ENCODE measurements at places on chromosomes 6 and 20.
A peak's percentile ranks its signal among the peaks of the same experiment; 100 is the strongest.

GRCh38 chr6:128172752-128173682 is 272.2 kb upstream of the THEMIS start:
- no peak for DNase-seq

DNA sequence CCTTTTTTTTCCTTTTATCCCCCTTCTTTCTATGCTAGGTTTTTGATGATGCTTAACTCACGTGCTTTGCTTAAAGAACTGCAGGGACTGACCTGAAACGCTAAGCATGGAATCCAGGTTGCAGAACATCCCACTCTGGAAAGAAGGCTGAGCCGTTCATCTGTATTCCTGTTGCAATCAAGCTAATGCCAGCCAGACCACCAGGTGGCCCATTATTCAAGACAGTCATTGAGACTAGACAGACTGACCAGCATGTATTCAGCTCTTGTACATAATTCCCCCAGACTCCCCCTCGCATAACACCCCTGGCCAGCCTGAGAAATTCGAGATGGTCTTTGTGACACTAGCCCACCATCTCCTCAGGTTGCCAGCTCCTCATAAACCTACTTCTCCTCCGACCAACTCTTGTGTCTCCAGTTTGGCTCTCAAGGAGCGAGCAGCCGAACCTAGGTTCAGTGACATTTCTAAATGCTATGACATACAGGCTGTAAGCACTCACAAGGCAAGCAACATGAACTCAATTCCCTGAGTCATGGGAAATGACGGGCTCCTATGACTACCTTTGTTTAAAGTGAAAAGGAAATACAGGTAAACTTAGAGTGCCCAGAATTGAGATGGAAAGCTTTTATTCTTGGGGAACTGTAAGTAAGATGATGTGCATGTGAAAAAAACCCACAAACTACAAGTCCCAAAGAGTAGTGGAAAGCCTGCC is 309.3 kb upstream of the CDYL start:
- no peak for DNase-seq

GRCh38 chr6:33700391-33701050 is 11.0 kb downstream of the UQCC2 start:
- peak; percentile 73 for DNase-seq

DNA sequence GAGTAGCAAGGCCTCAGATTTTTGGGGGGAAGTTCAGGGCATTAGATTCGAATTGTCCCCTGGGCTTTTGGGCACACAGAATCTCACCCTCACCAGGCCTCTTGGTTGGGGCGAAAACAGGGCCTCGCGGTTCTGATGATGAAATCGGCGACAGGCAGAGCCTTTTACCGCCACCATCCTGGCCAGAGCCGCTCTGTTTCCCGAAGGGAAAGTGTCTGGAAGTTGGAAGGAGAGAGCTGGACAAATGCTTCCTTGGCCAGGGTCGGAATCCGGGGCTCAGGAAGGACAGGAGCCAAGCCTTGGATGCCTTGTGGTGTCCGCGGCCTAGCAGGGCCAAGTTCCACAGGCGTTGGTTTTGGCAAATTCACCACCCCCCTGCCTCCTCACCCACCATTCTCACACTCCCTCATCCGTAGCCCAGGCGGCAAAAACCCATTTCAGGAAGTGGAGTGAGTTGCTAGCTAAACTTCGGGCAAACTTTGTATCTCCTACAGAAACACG is 3.5 kb upstream of the TFAP2A start:
- DNase-seq: no peak

DNA sequence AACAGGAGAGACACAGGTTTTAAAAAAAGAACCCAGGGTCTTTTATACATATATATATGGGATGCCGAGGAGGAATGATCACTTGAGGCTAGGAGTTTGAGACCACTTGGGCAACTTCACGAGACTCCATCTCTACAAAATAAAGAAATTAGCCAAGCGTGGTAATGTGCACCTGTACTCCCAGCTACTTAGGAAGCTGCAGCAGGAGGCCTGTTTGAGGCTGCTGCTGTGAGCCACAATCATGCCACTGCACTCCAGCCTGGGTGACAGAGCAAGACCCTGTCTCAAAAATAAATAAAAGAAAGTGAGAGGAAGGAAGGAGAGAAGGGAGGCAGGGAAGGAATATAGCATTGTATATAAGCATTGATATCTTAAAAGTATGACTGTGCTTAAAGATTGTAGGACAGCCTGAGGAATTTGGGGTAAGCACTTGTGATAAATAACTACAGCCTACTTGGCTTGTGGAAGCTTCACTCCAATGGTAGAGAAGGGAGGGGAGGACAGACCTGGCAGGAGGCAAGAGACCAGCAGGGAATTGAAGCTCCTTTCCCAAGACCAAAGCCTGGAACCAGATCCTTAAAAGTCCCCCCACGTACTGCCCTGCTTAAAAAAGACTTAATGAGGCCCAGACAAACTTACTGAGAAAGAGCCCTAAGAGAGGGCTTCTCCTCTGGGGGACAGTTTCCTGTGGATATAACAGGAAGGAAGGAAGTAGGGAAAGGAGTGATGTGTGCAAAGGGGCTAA is 2.5 kb upstream of the SNTA1 start:
- DNase-seq: no peak

- peak; percentile 13 for DNase-seq
Observed at GRCh38 chr6:34157236-34157830, 11.4 kb upstream of the GRM4 start.

DNA sequence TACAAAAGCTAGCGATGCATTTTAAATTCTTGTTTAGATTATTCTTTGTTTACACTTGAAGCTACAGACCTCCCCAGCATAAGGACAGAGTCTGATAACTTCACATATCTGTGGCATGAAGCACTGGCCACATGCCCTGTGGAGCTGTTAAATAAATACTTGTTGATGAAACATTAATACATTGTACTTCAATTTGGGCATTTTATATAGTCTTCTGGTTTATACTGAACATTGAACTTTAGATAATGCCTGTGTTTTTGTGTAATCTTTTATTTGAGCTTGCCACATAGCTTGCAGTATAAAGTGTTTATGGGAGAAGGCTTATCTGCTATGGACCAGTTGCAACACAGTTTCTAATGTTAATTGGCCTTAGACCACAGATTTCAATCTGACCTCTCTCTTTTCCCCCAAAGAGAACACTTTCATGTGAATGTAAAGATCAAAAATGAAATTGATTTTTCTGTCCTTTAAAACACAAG is 48.2 kb downstream of the FRK start:
- no peak for DNase-seq

- DNase-seq: peak; percentile 57
Observed at GRCh38 chr6:167470836-167471547, 146.1 kb downstream of the TTLL2 start.

DNA sequence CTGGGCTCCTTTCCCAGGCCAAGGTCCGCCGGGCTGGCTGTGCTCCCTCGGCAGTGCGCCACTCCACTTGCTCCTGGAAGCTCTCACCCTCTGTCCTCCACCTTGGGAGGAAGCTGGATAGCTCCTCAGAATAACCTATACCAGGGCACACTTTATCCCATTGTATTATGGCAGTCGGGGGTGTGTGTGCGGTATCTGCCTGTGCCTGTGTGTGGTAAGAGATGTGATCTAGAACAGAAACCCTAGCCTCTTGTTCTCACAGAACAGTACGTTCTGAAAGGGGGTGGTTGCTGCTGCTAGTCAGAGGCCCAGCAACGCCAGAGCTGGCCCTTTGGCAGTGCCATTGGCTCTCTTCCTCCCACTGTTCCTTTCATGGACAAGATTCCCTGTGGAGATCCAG is 168.4 kb downstream of the TBXT start:
- no peak for DNase-seq

DNA sequence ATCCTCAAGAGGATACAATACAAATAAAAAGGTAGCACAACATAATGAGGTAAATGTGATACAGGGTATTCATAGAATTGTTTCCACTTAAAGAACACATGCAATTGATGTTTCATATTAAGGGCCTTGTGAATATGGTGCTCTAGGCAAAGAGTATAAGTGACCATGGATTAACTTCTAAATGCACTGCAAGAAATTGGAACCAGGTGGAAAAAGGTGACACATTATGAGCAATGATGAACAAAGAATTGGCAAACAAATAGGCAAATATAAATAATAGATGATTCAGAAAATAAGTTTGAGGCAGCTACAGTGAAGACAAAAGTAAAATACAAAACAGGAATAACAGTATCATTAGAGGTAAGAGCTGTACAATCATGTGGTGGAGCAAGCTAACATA is 192.0 kb downstream of the GRIK2 start:
- no peak for DNase-seq

DNA sequence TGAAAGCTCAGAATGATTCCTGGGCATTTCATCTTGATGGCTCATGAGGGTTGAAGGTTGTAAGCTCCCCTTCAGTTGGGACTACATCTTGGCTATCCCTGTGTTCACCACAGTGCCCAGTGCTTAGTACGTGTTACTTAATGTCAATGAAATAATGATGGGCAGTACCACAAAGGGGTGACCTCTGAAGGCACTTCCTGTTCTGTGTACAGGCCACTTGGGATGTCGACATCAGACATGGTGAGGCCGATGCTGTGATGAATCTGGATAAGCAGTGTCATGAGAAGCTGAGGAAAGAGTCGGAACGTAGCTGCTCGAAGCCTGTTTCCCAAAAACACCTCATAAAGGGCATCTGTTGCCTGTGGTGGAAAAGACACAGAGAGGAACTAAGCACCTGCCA is 27.6 kb upstream of the RBL1 start:
- DNase-seq: no peak

- DNase-seq: no peak
Observed at GRCh38 chr6:132368916-132369481, 32.3 kb downstream of the MOXD1 start.

DNA sequence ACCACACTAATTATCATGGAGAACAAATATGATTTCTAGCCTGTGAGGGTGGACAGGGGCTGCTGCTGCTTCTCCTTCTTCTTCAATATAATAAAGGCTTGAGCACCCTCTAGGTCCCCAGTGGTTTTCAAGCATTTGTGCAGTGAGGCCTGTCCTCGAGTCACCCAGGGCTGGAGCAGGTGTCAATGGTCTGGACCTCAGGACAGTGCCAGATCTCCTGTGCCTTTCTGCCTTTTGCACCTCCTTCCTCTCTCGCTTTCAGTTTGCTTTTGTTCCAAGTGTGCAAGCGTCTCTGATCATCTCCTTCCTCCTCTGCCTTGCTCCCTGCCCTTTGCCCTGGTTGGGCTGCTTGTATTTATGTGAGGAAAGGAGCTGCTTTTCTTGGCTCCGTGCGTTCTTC is 152.2 kb upstream of the SYNDIG1 start:
- no peak for DNase-seq

GRCh38 chr20:53255102-53255710 is 283.0 kb downstream of the TSHZ2 start:
- no peak for DNase-seq

- no peak for DNase-seq
Observed at GRCh38 chr6:142398353-142398752, 96.5 kb downstream of the ADGRG6 start.

- DNase-seq: no peak
Observed at GRCh38 chr20:37522260-37523011, 1.4 kb downstream of the NNAT start.

DNA sequence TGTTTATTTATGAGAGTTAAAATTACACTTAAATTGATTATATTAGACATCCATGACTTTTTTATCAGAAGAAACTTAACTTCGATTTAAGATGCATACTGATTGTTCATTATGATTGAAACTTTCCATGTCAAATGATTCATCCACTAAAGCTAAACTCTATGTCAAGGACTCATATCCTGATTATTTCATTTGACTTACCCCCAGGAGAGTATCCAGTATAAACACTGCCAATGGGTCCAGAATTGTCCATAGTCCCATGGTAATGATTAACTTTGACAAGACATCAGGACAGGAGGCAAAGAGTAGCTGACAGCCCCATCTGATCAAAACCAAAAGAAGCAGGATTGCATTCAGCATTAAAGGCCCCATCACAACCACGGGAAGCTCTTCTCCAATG is 709.9 kb downstream of the TFAP2A start:
- no peak for DNase-seq

DNA sequence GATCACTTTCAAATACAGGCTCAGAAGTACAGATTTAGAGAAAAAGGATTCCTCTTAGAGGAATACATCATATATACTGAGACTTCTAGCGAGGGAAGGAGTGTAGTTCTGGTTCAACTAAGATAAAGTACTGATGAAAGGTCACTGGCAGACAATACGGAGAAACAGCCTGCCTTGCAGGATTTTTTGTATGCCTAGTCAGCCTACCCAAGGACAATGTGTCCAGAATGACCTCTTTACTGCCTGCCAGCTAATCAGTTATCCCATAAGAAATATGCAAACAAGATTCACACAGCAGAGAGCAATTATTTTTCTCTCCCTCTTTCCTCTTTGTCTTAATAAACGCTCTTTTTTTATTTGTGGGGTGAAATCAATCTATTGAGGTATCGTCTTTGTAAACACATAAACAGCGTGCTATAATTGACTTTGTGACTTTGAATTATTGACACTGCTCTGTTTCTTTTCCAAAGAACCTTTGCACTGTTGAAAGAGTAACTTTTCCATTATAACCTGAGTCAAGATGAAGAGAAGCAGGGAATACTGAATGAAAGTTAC is 1.4 kb upstream of the TSPYL4 start:
- no peak for DNase-seq

- no peak for DNase-seq
Observed at GRCh38 chr20:49278818-49279676, 1.2 kb upstream of the ZNFX1 start.

GRCh38 chr20:31578448-31579138 is 26.5 kb upstream of the ID1 start:
- DNase-seq: no peak

DNA sequence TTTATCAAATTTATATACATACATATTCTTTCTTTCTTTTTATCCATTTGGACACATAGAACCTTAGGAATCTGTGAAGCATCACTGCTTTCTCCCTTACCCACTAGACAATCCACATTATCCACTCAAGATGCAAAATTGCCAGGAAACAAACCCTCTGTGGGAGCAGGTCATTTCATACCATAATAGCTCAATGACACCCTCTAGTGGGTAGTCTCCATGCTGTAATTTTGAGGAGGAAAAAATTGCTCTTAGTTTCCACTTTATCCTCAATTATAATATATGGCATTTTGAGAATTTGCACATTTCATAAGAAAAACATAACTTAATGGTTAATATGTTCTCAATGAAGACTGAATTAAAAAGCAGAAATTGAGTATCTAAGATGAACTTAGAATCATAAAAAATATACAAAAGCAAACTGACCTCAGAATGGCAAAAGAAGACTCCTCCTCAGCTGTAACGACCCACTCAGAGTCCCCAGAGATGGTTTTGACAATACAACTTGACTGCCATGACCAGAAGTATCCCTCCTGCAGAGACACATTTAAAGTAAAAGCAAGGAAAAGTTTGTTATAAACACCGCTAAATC is 164.1 kb downstream of the FRK start:
- DNase-seq: no peak

DNA sequence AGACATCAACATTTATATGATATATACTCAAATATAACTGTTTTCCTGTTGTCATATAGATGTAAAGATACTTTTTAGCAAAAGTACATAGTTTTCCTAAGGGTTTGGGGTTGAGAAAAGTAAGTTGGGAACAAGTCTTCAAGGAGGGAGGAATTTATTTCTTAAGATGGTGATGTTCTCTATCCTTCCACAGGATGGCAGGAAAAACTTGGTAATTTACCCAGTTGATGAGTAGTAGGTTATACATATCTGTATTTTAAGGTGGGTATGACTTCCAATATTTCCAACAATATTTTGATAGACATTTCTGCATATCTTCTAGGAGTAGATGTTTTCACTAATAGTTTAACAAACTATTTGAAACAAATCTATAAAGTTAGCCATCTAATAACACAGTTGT is 254.4 kb downstream of the RIMS1 start:
- no peak for DNase-seq

- no peak for DNase-seq
Observed at GRCh38 chr6:70289299-70289698, 13.6 kb downstream of the COL9A1 start.

Data from suprapubic skin (tissue), 4 donors.